Hypothalamus (tissue), 51 donors: ENCODE measurements at places on chromosomes 1 and 21.

GRCh38 chr1:160474392-160475242, 48.4 kb downstream of the SLAMF6 start:
- DNase-seq, result no peak

GRCh38 chr1:222950892-222951291, 136.1 kb downstream of the DISP1 start:
- no peak for DNase-seq

GRCh38 chr21:31416465-31416864, 72.4 kb upstream of the TIAM1 start:
- no peak for DNase-seq

- no peak for DNase-seq
These were observed 121.3 kb downstream of the HFM1 start for GRCh38 chr1:91283421-91283726.

DNA sequence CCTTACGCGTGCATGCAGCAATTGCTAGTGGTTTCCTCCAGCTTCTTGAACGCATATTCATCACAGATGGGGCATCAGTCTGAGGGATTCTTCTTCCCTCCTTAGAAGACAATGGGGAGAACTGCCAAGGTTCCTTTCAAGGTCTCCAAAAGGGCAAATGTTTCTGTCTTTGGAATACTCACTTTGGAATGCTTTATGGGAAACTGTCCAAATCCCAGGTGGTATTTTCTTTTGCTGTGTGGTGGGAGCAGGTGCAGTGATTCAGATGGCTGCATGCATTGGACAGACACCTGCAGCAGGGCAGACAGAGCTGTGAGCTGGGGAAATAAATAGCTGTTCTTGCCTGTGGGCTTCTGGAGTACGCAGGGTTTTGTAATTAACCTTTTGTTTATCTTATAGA, 40.5 kb downstream of the URB2 start:
- no peak for DNase-seq

GRCh38 chr1:227949954-227950734, 2.4 kb upstream of the WNT9A start:
- DNase-seq, result no peak

GRCh38 chr1:163744301-163744887, 422.6 kb downstream of the NUF2 start:
- DNase-seq, result no peak

DNA sequence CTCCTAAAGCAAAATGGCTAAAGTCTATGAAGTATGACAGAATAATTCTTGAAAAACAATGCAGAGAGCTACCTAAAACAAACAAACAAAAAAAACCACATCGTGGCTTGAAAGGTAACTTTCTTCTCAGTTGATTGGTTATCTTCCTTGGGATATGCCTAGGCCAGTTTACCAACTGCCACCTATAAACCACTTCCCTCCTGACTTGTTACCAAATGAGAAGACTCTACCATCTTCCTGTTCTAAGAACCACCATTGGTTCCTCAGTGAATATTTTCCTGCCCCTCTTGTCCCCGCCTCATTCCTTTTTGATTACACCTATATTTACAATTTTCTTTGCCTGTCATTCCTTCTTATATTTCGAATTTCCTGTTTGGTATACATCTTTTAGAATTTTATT, 336.6 kb downstream of the SIPA1L2 start:
- no peak for DNase-seq

DNA sequence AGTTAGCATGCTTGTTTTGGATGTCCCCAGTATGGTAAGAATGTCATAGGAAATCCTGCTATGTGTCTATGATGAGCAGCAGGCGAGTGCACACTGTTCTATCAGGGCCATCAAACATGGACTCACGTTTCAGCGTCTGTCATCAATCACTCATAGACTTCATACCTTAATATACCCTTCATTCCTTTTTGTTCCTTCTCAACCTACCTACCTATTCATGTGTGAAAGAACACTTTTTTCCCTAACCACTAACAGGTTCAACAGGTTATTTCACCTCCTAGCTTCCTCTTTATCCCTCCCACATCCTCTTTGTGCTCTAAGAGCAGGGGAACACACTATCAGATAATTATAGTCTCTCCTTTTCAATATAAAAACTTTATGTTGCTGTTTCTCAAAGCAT, 300.6 kb downstream of the TM2D1 start:
- DNase-seq, result no peak

DNA sequence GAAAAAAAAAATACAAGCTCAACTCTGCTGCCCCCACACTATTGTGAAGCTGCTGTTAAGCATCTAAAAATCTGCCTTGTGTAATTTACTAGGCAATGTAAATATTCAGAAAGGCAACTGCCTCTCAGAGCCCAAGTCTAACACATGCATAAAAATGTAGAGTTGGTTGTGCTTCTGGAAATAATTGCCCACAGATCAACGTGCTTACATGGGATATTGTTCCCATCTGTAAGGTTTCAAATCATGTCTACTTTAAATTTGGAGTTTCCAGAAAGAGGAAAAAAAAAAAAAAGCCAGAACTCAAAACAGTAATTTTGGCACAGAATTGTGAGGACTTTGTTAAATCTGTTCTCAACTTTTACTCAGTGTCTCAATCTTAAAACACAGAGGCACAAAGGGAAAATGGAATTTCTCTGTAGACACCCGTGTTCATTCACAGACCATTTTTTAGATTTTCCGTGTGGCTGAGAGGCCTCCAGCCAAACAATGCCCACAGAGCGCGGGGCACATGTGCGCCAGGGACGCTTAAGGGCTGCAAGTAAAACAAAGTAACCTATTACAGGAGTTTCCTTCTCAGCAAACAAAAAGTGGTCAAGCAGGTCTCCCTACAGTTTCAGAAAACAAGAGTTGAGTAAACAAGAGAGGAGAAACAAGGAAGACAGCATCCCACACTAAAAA, 115.5 kb downstream of the RERE start:
- DNase-seq, result no peak
